ENCODE measurements at places on chromosomes 6 and 20.

- DNase-seq: peak; percentile 69
Observed at GRCh38 chr6:292506-293192, 362 bp downstream of the DUSP22 start.

GRCh38 chr6:33082702-33083101 lies 6.9 kb downstream of the HLA-DPB1 start:
- no peak for DNase-seq

DNA sequence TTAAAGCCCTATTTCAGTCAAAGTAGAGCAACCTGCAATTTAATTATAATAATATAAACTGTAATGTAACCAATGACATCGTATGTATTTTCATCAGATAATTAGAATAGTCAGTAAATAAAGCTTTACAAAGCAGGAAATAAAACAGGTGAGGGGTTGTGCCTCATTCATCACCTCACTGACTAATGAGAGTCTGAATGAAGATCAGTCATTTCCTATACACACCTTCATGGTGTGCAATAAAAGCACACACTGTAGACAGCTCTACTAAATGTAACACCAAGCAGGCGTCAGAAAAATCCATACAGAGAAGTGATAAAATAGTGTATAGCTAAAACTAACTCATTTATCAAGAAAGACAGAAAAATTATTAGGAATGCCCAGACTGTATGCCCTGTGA lies 105.9 kb downstream of the MAN1A1 start:
- no peak for DNase-seq

DNA sequence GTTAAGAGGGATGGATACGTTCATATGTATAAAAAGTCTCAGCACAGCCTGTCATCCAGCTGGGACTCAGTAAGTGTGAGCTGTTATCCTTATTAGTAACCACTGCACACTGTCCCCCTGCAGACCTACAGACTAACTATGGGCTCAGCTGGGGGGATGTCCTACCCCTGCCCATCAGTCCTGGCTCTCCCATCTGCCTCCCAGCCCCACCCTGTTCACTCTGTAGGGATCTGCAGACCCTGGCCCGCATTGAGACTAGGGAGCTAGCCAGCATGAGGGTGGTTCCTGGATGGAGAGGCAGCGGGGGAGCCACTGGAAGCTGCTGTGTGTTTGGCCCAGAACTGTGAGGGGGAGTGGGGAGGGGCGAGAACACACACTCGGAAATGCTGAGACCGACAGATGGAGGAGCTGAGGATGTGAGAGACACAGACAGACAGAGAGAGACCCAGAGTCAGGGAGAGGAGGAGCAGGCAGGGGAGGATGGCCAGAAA lies 17.1 kb downstream of the XKR7 start:
- no peak for DNase-seq

- DNase-seq: no peak
Observed at GRCh38 chr20:59812286-59813125, 120.9 kb downstream of the SYCP2 start.

GRCh38 chr6:130244728-130245127 lies 22.0 kb upstream of the SAMD3 start:
- no peak for DNase-seq

GRCh38 chr6:3117912-3118352 lies 579 bp upstream of the BPHL start:
- no peak for DNase-seq

- no peak for DNase-seq
Observed at GRCh38 chr6:85240787-85241385, 209.0 kb upstream of the NT5E start.

- no peak for DNase-seq
Observed at GRCh38 chr6:71410164-71410566, 121.6 kb downstream of the OGFRL1 start.

GRCh38 chr6:2861060-2861821 lies 19.6 kb upstream of the SERPINB1 start:
- DNase-seq: no peak

- DNase-seq: peak; percentile 57
Observed at GRCh38 chr6:152863618-152864326, 113.2 kb downstream of the VIP start.

DNA sequence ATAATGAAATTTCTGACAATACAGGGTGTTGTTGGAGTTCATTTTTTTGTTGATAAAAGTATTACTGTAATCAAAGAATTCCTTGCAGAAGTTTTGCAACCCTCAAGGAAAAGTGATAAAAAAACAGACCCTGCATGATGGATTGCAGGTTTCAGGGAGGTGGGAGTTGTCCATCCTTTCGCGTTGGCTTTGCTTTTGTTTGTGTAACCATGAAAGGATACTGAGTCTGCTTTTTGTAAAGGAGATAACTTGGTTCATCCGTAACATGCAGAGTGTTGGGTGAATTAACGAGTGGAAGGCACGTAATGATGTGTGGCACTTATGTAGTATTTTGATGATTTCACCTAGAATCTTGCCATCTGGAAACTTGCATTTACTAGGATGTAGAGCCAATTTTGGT lies 23.6 kb downstream of the FOXO3 start:
- no peak for DNase-seq

GRCh38 chr6:17932330-17932852 lies 55.0 kb downstream of the KIF13A start:
- DNase-seq: no peak

- no peak for DNase-seq
Observed at GRCh38 chr6:147078106-147078505, 126.1 kb upstream of the STXBP5 start.

GRCh38 chr6:122416825-122417224 lies 17.4 kb downstream of the HSF2 start:
- no peak for DNase-seq

- no peak for DNase-seq
Observed at GRCh38 chr6:31115941-31116560, 1.5 kb downstream of the PSORS1C1 start.

DNA sequence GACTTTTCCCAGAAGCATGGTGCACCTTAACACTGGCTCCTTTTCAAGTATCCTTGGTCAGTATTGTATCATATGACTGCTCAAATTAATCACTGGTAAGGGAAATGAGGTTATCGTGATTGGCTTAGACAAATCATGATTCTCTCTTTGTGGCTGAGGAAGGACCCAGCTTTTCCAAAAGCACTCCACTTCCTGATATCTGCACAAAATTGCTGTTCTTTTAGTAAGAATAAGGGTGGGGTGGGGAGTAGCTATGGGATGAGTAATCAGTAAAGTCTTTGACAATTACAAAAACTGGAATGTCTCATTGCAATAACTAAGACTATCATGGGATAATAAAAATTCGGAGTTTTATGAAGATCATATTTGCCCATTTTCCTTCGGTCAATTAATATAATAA lies 9.0 kb upstream of the RIPPLY2 start:
- DNase-seq: no peak

DNA sequence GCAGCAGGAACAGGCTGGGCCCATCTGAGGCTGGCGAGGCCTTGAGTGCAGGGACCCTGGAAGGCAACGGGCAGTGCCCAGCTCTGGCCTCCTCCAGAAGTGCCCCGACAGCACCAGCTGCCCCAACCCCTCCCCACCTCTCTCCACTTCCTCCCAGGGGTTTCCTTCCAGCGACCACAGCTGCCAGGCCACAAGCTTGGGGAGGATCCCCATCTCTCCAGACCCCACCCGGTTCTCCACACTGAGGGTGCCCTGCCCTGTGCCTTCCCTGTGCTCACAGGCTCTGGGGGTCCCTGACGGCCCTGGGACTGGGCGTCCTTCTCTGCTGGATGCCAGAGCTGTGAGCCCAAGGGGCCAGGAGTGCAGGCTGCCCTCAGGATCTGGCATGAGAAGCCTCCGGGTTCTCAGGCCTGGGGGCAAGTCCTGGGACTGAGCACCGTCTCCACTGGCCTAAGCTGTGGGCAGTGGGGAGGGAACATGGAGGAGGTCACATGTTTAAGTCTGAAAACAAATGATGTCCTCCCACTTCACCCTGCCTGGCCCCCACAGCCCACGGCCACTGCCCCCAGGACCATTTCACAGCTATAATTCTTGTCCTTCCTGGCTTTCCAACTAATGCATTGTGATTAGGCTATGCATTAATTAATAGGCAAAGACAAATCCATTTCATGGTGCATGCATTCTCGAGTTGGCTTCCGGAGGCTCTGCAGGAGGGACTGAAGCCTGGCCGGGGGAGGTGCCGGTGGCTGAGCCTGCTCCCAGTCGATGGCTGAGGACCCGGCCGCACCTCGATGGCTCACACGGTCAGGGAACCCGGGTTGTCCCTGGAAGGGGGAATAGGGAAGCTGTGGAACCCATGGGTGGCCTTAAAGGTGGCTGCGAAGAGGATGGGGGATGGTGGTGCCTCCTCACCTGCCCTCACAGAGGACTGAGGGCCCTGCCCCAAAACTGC lies 24.4 kb downstream of the BHLHE23 start:
- no peak for DNase-seq

DNA sequence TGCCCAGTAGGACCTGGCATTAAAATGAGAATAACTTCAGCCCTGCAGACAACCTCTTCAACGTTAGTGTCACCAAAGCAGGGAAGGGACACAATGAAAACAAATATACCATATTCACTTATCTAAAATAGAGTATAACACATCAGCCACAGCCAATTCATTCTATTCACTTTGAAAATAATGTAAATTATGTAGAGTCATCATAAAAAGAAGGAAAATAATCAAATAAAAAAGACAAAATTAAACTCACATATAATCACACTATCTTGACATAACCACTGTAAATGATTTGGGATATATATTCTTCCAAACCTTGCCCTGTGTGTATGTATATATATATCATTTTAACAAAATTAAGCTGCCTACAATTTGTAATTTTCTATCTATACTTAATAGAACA lies 78.1 kb upstream of the HEY2 start:
- DNase-seq: no peak

GRCh38 chr6:150705392-150705791 lies 105.7 kb downstream of the PLEKHG1 start:
- no peak for DNase-seq

DNA sequence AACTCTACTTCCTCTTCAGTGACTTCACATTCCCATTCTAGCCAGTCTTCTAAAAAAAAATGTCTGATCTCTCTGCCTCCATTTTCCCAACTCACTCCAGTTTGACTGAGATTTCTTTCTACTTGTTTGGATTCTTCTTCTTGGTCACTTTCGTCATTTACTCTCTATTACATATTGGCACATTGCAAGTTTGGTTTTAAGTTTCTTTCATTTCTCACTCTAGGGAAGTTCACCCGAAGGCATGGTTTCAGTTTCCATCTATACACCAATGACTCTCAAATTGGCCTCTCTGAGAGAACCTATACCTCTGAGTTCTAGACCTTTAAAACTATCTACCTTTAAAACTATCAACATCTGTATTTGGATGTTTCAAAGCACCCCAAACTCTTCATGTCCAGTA lies 51.3 kb downstream of the CD109 start:
- no peak for DNase-seq
